Kidney (tissue), 22 donors: ENCODE measurements at places on chromosomes 16 and 17.

DNA sequence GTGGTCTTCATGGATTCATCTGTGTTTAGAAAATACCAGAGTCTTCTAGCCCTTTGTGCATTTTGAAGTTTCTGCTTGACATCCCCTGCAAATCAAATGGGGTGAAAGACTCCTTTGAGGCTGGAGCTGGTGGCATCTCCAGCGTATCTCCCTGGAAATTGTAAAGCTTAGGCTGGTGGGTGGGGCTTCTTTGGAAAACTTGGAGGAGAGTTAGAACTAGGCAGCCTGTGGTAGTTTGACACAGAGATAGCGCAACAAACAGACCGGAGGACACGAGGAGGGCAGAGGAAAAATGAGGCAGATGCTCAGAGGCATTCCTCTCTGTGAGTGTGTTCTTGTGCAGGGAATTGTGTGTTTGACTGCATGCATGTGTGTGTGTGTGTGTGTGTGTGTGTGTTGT, 116.3 kb downstream of the IRX5 start:
- no peak for DNase-seq

DNA sequence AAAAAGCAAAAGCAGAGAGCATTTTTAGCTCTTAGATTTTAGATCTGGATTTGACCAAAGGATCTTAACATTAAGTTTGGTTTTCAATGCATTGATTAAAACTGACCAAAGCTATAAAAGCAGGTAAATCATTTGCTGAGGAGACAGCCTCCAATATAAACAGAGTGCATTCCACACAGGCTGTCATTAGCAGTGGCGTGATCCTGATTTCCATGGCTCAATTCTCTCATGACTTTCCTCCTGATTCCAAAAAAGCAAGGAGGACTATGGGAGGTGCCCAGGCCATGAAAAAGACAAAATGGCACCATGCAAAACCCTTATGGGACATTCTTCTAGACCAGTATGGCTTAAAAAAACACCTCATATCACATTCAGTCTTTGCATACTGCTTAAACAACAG, 53.5 kb downstream of the PARN start:
- DNase-seq: no peak

DNA sequence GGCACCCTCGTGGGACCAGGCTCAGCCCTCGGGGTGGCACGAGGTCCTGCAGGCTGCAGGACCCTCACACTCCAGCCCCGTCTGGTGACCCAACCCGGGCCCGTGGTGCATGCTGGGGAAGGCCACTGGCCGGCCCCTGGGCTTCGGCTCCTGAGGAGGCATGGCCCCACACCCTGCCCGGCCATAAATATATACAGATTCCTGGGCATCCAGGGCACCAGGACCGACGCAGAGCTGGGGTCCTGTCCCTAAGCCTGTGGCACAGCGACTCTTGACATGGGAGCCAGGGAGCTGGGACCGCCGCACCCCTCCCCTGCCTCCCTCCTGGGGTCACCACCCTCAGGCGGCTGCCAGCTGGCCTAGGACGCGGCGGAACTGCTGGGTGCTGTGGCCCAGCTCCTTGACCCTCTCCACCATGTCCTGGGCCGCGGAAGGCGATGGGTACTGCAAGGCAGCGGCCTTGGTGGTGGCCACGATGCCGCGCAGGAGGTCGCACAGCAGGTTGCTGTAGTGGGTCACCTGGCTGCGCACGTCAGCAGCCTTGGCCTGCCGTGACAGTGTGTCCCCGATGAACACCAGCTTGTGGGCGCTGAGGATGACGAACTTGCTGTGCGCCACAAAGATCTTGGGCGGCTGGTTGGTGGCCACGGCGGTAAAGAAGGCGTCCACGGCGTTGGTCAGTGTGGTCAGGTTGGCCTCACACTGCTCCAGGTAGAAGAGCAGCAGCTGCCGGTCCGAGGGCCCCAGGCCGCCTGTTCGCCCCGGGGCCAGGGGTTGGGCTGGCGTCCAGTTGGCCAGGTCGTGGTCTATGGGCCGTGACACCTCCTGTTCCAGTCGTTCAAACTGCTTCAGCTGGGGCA, 10.6 kb downstream of the CTRB1 start:
- DNase-seq: no peak

DNA sequence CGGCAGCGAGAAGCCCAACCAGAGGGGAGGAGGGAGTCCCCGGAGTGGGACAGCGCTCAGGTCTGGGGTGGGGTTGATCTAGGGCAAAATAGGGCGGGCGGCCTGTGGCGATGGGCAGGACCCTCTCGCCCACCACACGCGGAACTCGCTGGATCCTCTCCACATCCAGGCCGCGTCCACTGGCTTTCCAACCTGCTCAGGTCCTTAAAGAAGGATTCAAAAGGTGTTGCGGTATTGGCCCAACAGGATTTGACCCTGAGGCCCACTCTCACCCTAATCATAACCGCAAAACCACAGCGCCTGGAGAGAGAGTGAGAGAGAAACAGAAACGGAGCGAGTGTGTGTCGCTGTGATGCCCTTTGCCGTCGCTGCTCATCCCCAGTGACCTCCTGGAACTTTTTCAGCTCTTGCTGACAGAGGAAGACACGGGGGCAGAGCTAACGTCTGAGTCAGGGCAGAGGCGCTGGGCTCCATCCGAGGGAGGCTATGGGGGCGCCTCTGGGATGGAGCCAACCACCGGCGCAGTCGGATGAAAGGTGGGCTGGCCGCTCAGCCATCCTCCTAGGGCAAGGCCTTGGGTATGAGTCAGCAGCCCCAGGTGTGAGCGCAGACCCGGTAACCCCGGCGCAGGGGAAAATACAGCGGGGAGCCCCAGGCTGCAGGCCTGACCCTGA, 16.7 kb upstream of the OR1F1 start:
- DNase-seq: no peak

GRCh38 chr16:10964891-10965326, 20.5 kb downstream of the CLEC16A start:
- DNase-seq: no peak
